ENCODE measurements at places on chromosomes 1 and 21. TPM values are rescaled to one million over a fixed set of nuclear protein-coding genes. Genes with fewer than 3 reads are reported as not detected.

- H3K27ac ChIP-seq: no peak overlapping the region
- no peak for DNase-seq
- H3K27me3 ChIP-seq: no peaks in the 10 kb centered on the region
- H3K4me3 ChIP-seq: no peak overlapping the region
- no peaks in the 10 kb centered on the region for H3K36me3 ChIP-seq
These were observed 354.9 kb upstream of the SNX7 start for GRCh38 chr1:98306517-98307089.

- H3K27ac ChIP-seq: no peak overlapping the region
These were observed 27.5 kb downstream of the RGL1 start for GRCh38 chr1:183832459-183832858.

DNA sequence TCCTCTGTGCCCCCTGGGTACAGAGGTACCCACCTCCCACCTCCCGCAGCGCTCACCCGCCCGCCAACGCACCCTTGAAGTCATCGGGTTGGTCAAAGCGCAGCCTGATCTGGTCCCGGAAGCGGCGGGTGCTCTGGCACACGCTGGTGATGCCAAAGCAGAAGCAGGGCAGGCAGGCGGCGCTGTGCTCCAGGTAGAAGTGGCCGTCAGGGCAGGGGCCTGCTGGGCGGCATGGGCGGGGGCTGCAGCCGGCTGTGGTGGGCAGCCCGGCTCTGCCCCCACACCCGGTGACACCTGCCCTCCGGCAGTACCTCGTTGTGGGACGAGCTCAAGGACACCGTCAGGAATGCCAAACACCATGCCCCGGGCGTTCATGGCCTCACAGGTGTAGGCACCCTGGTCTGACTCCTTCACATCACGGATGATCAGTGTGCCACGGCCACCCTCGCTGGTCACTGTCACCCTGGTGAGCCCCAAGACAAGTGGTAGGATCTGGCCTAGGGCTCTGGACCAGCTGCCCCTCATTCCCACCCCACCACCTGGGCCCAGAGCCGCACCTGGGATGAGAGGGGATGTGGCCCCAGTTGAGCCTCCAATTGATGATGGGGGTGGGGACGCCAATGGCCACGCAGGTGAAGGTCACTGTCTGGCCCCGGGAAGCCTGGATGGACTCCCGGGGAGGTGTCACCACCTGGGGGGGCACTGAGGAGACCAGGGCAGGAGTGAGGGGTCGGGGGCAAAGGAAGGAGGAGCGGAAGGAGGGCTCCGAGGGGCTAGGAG lies 52.5 kb downstream of the HSPG2 start:
- peak; percentile 72 for DNase-seq
- H3K36me3 ChIP-seq: no peaks in the 10 kb centered on the region
- no peaks in the 10 kb centered on the region for H3K4me1 ChIP-seq
- H3K27me3 ChIP-seq: no peaks in the 10 kb centered on the region
- no peak overlapping the region for H3K27ac ChIP-seq
- H3K4me3 ChIP-seq: no peak overlapping the region

- H3K27ac ChIP-seq: peak overlapping the region; percentile 3
- no peaks in the 10 kb centered on the region for H3K36me3 ChIP-seq
- peak; percentile 81 for DNase-seq
- no peaks in the 10 kb centered on the region for H3K27me3 ChIP-seq
These were observed 11.1 kb upstream of the ARHGEF2 start for GRCh38 chr1:155989242-155990004.

- H3K27ac ChIP-seq: no peak overlapping the region
- no peaks in the 10 kb centered on the region for H3K27me3 ChIP-seq
- no peak for DNase-seq
- H3K4me1 ChIP-seq: no peaks in the 10 kb centered on the region
These were observed 232.7 kb downstream of the TTLL7 start for GRCh38 chr1:83766241-83766691.

- no peaks in the 10 kb centered on the region for H3K36me3 ChIP-seq
- no peak for DNase-seq
- peaks cover 15% of the 10 kb centered on the region for H3K4me1 ChIP-seq
- no peaks in the 10 kb centered on the region for H3K27me3 ChIP-seq
These were observed 18.0 kb upstream of the ID3 start for GRCh38 chr1:23577056-23578004.

DNA sequence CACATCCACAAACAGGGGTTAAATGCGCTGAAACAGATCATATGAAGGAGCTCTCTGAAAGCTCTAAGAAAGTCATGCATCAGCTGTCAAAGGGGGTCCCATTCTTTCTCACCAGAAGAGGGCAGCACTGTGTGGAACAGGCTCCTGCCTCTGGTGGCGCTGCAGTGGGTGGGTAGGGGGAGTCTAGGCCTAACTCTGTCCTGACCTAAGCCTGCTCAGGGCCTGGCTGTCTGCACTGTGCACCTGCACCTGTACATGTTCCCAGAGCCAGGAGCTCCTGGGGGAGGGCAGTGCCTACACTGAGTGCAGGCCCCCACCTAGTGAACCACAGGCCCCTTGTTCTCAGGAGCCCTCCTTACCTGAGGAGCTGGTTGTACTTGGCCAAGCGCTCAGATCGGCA lies 16.0 kb downstream of the ENO1 start:
- peaks cover 3% of the 10 kb centered on the region for H3K4me1 ChIP-seq
- H3K4me3 ChIP-seq: no peak overlapping the region
- DNase-seq: peak; percentile 48
- peaks cover 100% of the 10 kb centered on the region for H3K36me3 ChIP-seq
- no peaks in the 10 kb centered on the region for H3K27me3 ChIP-seq

DNA sequence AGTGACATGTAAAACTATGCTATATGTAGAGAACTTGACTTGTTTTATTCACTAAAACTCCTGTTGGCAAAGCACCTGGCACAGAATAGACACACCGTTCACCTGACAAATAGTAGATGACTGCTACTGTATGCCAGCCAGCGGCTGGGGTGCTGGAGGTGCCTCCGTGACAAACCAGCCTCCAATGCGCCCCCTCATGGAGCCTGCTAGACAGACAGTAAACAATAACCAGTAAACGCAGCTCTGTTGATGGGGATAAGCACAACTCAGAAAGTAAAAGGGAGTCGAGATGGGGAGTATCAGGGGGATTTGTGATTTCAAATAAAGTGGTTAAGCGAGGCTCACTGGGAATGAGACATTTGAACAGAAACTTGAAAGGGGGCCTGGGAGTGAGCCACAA lies 107.2 kb downstream of the PRDM2 start:
- DNase-seq: peak; percentile 24
- H3K27ac ChIP-seq: no peak overlapping the region
- no peaks in the 10 kb centered on the region for H3K27me3 ChIP-seq
- H3K4me1 ChIP-seq: no peaks in the 10 kb centered on the region

DNA sequence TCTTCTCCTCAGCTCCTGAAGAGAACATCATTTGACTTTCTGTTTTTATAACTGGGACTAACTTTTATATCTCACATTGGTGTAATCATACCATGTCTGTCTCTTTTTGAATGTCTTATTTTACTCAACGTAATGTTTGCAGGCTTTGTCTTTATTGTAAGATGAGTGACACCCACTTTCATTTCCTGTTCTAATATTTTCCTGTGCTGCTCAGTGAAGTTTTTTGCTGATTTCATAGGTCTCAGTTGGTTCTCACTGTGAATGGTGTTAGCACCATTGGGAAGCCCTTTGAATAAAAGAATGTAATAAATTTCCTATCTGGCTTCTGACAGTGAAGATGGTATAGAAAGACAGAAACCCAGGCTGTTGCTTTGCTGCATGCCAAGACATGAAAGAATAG lies 84.0 kb downstream of the RAVER2 start:
- no peak overlapping the region for H3K4me3 ChIP-seq
- peaks cover 4% of the 10 kb centered on the region for H3K36me3 ChIP-seq
- no peak overlapping the region for H3K27ac ChIP-seq
- no peaks in the 10 kb centered on the region for H3K4me1 ChIP-seq
- DNase-seq: no peak

- H3K27me3 ChIP-seq: peaks cover 47% of the 10 kb centered on the region
- no peak for DNase-seq
- no peaks in the 10 kb centered on the region for H3K36me3 ChIP-seq
These were observed 207.2 kb upstream of the C1orf174 start for GRCh38 chr1:4107291-4107690.

DNA sequence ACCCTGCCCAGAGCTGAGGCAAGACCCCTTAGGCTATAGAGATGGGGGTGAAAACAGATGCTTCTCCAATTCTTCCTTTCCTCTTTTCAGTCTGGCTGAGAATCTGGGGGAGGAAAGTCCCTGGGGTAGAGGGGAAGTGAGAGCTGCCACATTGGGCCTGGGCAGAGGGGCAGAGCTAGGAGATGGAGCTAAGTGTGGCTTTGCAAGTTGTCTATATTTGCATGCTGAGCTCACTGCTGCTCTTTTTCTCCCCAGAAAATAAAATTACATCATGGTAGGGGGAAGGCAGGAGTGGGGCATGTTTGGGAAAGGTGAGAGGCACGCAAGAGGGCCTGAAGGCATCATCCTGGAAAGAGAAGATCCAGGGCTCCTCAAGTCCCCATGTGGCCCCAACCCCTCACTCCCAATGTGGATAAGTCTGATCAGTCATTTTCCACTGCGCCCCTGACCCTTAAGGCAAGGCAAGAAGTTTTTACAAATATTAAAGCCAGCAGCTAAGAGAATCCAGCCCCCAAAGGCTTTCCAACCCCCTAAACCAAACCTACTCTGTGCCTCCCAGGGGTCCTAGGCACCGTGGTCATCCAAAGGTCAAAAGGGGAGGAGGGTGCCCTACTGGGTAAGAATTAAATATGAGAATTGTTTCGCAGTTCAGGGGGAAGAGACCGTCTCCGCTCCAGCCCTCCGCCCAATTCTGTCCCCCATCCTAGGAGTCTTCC lies 500 bp upstream of the PEA15 start:
- peaks cover 25% of the 10 kb centered on the region for H3K4me1 ChIP-seq
- no peak for DNase-seq
- peak overlapping the region; percentile 88 for H3K27ac ChIP-seq
- H3K27me3 ChIP-seq: no peaks in the 10 kb centered on the region
- peak overlapping the region; percentile 77 for H3K4me3 ChIP-seq

- no peaks in the 10 kb centered on the region for H3K27me3 ChIP-seq
- no peak for DNase-seq
- H3K4me3 ChIP-seq: no peak overlapping the region
- no peaks in the 10 kb centered on the region for H3K36me3 ChIP-seq
- H3K27ac ChIP-seq: no peak overlapping the region
- no peaks in the 10 kb centered on the region for H3K4me1 ChIP-seq
These were observed 505.2 kb upstream of the NR5A2 start for GRCh38 chr1:199522338-199522737.

GRCh38 chr1:8625491-8625890 lies 191.9 kb downstream of the RERE start:
- H3K36me3 ChIP-seq: no peaks in the 10 kb centered on the region
- H3K4me1 ChIP-seq: peaks cover 63% of the 10 kb centered on the region
- H3K27ac ChIP-seq: no peak overlapping the region
- no peaks in the 10 kb centered on the region for H3K27me3 ChIP-seq

- no peaks in the 10 kb centered on the region for H3K36me3 ChIP-seq
- H3K27ac ChIP-seq: no peak overlapping the region
- H3K4me3 ChIP-seq: no peak overlapping the region
- H3K4me1 ChIP-seq: no peaks in the 10 kb centered on the region
These were observed 100.0 kb downstream of the PLPPR5 start for GRCh38 chr1:98904684-98905083.

The PMVK gene
- 44.3 TPM for total RNA-seq

The ERICH3 gene
- total RNA-seq: 3.5 TPM

The DDR2 gene
- 47.6 TPM for total RNA-seq

The ADAMTSL4 gene
- total RNA-seq: 76.0 TPM

The DENND2C gene
- 4.7 TPM for total RNA-seq
